Stimulated activated CD8-positive, alpha-beta memory T cell treated with anti-CD3 and anti-CD28 coated beads, Interleukin-4, amount 100 ng/mL, for 1 hour (primary cell): ENCODE measurements at places on chromosomes 7 and 10.

DNA sequence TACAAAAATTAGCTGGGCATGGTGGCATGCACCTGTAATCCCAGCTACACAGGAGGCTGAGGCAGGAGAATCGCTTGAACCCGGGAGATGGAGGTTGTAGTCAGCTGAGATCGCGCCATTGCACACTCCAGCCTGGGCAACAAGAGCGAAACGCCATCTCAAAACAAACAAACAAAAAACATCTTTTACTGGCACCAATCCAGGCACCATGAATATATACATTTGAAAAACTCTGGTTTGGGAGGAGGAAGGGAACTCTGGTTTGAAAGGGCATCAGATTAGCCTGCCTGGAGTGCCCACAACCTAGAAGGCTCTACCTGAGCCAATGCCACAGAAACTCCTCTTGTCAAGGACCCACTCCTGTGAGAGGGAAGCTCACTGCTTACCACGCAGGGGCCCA, 15.9 kb downstream of the POLL start:
- no peak for DNase-seq

GRCh38 chr10:62788861-62789467, 15.6 kb upstream of the ADO start:
- DNase-seq: no peak

- DNase-seq: no peak
Observed at GRCh38 chr10:68242051-68242450, 10.1 kb upstream of the ATOH7 start.

- DNase-seq: no peak
Observed at GRCh38 chr7:44748948-44749731, 493 bp downstream of the ZMIZ2 start.

DNA sequence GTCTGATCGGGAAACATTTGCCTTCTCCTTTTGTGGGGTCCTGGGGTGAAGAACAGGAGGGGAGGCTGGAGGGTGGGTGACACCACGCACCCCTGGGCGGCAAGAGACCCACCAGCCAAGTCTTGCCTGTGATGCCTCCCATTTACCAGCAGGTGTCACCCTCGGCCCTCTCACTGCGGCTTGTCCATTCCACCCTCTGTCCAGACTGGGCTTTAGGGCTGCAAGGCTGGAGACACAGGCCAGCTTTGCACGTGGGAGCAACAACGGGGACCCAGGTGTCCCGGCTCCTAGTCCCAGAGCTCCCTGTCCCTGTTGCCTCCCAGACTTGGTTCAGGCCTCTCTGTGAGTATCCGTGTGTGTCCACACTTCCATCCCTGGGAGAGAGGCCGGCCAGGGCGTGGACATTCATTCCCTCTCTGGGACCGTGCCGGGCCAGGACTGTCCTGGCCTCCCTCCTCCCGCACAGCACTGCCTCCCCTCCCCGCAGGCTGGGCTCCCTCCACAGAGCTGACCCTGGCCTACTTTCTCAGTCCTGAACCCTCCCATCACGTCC, 36.2 kb upstream of the GTF2IRD1 start:
- DNase-seq: peak; percentile 30

DNA sequence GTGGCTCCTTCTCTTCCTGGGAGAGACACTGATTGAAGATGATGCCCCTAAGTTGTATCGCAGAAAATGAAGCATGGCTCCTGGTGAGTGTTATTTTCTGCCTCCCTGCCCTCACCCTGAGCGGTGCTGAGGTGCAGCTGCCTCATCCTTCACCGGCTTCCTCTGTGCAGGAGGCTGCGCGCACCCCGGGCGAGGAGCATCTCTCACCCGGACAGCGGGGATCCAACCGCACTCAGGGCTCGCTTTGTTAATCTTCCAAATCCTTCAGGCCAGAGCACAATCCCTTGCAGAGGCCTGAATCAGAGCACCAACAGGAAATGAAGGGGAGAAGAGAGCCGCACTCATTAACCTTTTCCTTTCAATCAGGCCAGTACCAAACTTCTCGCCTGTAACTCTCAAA, 910.3 kb downstream of the CCSER2 start:
- no peak for DNase-seq

- no peak for DNase-seq
Observed at GRCh38 chr7:157021871-157022680, 11.6 kb upstream of the MNX1 start.

GRCh38 chr10:104762793-104763192, 121.7 kb downstream of the SORCS3 start:
- DNase-seq: no peak

- DNase-seq: no peak
Observed at GRCh38 chr10:102674566-102674965, 30.3 kb downstream of the TRIM8 start.

DNA sequence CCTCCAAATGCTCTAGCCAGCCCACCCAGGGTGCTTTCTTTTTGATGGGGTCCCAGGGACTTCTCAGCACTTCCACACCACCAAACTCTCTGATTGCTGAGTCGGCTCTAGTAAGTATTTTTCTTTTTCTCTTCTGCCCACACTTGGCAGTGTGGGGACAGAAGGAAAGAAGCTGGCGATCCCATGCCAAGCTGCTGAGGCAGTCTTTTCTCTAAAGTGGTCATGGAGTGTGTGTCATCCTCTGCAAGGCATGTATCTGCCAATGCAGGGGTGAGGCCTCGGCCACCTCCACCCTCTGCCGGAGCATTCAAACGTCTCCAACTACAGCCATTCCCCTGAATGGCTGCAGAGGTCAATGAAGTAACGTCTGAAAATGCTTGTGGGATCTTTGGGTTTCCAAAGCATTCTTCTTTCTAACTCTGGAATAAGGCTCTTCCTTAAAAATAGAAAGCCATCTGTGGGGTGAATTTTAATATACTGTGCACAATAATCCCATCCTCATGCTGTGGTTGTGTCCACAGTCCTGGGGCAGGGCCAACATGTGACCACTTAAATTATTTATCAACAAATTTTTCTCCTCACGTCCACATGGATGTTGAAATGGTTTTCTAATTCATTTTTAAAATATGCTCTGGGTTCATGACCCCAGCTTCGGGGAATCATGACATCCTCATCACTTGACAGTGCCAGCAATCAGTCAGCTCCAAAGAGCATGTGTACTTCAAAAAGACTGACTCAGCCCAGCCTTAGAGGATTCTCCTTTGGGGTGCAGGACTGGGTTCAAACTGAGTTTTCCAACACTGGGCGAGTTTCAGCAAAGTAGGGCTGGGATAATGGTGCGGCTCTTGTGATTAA, 171.3 kb upstream of the ITGB1 start:
- no peak for DNase-seq

DNA sequence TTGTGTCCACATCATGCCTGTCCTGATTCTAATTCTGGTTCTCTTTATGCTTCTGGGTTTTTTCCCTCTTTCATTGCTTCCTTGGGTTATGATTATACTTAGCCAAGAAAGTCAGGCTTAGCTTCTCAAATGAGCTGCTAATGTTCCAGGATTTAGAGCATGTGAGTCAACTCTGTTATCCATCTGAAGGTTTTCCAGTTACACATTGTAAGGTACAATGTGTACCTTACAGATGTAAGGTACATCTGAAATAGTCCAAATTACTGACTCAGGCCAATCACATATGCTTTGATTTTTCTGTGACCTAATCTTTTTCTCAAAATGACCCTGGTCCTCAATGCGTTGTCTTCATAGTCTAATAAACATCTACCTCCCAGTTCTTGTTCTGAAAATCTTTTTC, 13.3 kb upstream of the MIOS start:
- no peak for DNase-seq

DNA sequence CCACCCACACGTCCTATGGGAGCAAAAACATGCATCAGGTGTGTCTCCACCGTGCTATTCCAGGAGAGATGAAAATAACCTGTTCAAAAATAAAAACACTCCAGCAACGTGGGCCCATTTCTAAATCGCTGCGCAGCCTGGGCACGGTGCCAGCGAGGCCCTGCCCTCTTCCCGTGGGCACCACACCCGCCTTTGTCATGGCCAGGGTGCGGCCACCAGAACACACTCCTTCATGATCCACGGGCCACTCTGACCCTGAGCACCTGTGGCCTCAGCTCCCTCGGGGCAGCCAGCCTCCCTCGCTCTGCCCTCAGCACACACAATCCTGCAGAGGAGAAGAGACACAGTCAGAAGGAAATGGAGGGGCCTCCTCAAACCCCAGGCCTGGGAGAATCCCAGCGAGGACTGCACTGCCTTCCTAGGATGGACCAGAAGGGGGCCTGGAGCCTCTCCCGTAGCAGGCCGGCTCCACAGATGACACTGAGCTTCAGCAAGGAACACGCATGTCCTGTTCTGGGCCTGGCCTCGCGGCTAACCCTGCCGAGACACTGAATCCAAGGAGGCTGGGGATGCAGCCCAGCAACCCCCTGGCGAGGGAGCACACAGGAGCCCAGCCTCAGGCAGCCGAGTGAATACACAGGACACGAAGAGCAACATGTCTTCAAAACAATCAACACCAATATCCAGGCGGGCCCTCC, 169.0 kb downstream of the MAD1L1 start:
- DNase-seq: no peak

DNA sequence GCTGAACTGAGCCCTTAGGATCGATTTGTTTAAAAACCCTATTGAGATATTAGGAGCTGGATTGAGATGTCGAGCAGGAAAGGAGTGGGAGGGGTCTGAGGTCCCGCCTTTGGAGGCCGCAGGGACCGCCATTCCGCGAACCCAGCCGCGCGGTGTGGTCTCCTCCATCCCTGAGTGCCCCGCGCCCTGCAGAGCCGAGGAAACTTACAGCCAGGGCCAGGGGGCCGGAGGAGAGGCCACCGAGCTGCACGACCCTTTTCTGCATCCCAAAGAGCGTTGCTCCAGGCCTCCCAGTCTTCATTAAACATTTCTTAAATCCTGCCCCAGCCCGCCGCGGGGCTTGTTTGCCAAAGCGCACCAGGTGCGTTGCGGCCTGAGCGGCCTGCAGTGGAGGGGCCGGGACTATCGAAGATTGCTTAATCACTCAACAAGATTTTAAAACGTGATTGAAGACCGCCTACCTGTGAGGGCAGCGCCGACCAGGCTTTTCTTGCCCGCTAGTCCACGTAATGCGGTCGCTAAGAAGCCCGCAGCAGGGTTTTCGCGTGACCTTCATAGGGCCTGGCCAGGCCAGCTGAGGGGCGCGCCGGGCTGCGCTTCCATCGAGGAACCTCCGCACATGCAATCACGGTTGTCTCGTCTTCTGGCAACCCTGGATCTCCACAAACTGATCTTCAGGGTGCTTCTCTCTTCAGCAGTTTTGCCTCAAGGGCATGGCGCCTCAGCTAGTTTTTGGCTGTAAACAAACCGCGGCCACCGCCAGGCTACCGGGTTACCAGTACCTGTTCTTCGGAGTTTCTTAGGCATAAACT, 2.0 kb upstream of the CTBP2 start:
- no peak for DNase-seq

GRCh38 chr7:69189406-69189805, 408.9 kb upstream of the AUTS2 start:
- DNase-seq: no peak

DNA sequence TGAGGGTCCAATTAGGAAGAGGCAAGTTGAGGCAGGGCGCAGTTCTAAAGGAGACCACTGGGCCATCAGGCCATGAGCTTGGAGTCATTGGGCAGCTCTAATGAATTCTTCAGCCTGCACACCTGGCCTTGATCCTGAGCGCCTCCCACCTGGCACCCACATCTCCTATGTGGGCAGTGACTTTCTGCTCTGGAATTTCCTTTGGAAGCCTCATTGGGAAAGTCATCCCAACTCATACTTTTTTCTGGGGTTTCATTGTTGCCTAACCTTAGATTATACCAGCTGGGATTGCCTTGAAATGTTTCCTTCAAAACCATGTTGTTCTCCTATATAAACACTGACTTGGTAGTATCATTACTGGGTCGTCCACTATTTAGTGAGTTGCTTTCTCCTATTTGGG, 54.1 kb downstream of the PLPP4 start:
- no peak for DNase-seq

- no peak for DNase-seq
Observed at GRCh38 chr10:116082206-116082605, 190.8 kb downstream of the GFRA1 start.

DNA sequence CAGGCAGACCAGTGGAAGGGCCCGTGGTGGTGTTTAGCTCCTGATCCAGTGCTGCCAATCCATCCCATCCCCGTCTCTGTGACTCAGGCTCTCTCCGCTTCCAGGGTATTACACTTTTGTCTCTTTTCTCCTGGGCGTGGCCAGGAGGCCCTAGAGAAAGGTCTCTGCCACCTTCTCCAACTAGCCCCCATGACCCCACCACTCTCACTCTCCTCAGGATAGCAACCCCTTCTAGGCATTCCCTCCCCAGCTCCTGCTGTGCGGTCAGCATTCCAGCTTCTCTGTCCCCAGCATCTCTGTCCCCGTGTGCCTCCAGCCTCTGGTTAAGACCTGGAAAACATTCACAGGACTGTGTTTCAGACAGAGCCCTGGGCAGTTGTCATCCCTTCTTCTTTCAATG, 36.2 kb upstream of the R3HCC1L start:
- DNase-seq: no peak

- DNase-seq: no peak
Observed at GRCh38 chr7:158492367-158492764, 95.3 kb downstream of the PTPRN2 start.

GRCh38 chr7:112399501-112399900, 50.8 kb upstream of the IFRD1 start:
- no peak for DNase-seq

GRCh38 chr10:129442866-129443265, 24.2 kb upstream of the MGMT start:
- DNase-seq: no peak

DNA sequence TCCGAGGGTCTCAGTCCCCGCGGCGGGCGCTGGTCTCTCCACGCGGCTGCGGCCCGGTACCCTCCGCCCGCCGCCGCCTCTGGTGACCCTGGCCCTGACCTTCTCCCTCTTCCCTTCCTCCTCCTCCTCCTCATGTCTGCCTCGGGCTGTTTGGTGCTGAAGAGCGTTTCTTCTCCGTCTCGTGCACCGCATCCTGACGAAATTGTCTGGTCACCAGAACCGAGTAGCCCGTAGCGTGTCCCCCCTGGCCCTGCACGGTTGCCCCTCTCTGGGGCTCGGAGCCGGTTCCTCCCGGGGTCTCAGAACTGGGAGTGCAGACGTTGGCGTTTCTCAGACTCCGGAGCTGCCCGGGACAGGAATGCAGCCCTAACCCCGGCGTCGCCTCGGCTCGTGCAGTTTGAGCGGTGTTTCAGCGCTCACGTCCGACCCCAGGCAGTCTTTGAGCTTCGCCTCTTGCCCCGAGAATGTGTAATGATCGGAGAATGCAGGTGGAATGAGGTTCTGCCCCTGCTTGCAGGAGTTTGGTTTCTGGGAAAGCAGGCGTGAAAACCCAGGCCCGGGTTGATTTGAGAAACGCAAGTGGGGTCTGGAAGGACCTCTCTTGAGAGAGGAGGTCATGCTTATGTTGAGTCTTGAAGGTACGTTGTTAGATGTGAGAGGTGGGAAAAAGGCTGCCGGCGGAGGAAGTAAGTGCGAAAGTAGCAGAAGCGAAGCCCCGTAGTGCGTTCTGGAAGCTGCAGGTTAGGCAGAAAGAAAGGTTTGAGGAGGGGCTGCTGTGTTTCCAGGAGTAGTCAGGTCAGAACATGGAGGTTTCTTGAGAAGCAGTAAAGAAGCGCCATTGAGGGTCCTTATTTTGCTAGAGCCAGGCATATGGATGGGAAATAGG, 743 bp downstream of the RBM17 start:
- no peak for DNase-seq

- DNase-seq: no peak
Observed at GRCh38 chr7:90298145-90299038, 22.7 kb downstream of the FAM237B start.
